ENCODE measurements at places on chromosomes 1 and 21.
A peak's percentile ranks its signal among the peaks of the same experiment; 100 is the strongest.

DNA sequence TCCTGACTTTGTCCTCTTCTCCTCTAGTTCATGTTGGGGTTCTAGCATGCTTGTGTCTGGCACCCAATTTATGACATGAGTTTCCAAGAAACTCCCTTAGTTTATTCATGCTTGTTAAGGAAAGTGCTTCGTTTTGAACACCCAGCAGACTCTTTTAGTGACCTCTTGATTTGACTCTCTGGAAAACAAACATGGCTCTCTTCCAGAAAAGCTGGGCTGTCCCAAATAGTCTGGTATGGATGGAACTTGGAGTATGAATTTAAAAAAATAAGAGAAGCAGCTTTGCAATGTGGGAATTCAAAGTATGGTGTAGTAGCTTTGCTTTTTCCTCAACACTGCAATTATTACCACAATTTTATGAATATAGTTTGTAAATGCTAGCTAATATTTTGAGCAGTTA lies 143.4 kb upstream of the C8B start:
- DNase-seq = no peak

DNA sequence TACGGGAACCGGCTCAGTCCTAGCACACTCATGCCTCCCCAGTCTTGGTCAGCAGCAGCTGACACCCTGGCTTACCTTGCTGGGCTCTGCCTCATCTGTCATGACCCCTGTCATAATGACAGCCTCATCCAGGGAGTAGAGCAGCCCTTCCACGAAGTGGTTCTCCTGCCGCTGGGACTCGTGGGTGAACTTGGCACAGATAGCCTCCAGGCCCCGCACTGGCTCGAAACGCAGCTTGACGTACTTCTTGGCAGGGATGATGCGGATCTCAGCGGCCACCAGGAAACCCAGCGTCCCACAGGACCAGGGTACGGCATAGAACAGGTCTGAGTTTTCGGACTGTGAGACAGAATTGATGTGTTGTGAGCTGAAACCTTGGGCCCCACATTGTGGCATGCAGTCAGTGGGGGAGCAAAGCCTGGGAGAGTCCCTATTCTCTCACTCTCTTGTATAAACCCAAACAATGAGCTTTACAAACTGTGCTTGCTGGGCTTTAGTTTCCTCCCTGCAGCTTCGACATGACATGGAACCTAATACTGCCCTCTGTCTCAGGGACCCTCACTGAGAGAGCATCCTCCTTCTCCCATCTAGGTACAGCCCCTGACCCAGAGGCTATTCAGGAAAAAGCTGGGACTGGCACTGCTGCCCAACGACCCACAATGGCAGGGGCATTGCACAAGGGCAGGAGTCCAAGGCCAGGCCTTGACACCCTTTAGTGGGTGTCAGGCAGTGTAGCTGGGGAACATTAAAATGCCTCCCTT lies 15.5 kb downstream of the DHCR24 start:
- DNase-seq = no peak

DNA sequence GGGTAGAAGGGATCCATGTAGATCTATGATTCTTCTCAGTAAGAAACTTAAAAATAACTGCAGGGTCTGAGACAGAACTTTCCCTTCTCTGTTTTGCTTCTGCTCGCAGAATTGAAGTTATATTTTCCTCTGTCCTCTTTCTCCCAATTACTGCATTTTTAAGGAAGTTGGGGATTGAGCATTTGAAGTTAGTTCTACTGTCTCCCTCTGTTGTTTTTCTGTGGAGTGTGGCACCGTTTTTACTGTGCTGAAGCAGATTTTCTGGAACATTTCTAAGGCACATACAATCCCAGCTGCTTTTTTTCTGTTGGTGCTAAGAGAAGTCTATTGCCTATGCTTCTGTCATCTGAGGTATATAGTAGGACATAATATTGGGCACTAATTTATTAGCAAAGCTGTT lies 43.3 kb downstream of the RASAL2 start:
- DNase-seq = no peak

DNA sequence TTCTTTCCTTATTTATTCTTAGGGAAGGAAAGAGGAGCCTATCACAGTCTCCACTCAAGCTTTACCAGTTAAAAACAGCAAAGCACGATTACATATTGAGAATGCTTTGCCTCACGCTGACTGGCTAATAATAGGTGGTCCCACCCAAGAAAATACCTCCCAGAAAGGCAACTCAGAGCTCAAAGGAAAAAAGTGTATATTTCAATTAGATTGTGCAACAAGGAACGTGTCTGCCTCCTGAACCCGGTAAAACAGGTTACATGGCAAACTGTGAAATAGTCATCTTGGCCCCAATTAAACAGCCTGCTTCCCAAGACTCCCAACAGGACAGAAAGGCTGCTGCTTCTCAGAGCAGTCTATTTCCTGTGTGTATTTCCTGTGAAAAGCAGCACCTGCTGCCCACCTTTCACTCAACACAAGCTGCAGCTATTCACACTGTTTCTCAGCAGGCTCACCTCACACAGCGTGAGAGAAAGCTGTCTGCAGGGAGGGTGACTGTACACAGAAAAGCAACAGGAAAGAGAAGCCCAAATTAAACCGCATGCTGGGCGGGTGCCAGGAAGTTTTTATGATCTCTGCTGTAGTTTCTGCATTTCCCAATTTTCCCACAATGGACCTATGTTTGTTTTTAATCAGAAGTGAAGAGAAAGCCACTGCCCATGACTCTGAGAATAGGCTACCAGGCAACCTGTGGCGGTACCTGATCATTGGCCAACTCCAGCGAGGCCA lies 44.0 kb downstream of the URB1 start:
- DNase-seq = no peak

DNA sequence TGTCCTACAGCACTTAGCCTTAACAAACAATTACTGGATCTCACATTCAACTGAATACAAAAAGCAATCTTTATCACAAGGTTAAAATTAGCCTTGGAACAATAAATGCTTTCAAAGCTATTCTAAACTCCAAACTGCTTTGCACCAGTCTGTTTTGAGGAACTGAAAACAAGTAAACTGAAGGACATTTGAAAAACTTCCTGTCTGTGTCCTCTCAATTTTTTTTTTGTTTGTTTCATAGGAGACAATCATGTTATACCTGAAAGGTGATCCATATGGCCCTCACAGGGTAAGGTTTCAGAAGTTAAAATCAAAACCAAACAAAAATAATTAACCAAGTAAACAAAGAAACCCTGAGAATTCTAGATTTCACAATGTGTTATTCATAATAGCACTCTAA lies 459.1 kb downstream of the DPYD start:
- DNase-seq = no peak

GRCh38 chr21:14869984-14870852 lies 194.6 kb downstream of the NRIP1 start:
- no peak for DNase-seq

GRCh38 chr1:50742523-50742922 lies 217.5 kb downstream of the FAF1 start:
- no peak for DNase-seq

GRCh38 chr1:243292117-243292516 lies 36.3 kb downstream of the SDCCAG8 start:
- DNase-seq = no peak

DNA sequence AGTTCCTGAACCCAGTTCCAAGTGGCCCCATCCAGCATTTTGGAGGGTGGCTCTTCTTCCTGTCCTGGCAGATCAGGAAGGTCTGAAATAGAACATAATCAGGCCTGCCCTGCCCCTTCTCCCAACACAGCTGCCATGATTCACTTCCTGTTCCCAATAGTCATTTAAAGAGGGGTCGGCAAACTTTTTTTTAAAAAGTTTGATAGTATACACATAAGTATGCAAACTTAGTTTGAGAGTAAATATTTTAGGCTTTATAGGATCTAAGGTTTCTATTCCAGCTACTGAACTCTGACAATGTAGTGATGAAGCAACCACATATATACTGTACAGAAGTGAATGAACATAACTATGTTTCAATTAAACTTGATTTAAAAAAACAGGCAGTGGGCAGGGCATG lies 66.4 kb downstream of the LUZP1 start:
- no peak for DNase-seq

- DNase-seq = peak; percentile 34
Measured at GRCh38 chr1:172373864-172374263, 46.6 kb upstream of the C1orf105 start.

DNA sequence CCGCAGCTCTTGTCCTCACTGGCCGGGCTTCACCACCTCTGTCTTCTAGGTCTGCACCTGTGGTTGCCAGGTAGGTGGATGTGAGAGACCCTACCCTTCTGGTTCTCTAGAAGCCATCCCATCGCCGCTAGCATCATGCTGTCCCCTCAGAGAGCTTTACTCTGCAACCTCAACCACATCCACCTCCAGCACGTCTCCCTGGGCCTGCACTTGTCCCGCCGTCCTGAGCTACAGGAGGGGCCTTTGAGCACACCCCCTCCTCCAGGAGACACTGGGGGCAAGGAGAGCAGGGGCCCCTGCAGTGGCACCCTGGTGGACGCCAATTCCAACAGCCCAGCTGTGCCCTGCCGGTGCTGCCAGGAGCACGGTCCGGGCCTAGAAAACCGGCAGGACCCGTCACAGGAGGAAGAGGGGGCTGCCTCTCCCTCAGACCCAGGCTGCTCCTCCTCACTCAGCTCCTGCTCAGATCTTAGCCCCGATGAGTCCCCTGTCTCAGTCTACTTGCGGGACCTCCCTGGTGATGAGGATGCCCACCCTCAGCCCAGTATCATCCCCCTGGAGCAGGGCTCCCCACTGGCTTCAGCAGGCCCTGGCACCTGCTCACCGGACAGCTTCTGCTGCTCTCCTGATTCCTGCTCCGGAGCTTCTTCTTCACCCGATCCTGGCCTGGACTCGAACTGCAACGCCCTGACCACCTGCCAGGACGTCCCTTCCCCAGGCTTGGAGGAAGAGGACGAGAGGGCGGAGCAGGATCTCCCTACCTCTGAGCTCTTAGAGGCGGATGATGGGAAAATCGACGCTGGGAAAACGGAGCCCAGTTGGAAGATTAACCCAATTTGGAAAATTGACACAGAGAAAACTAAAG lies 1.2 kb downstream of the RUSC1 start:
- DNase-seq = no peak

- DNase-seq = no peak
Measured at GRCh38 chr21:28801906-28802305, 190.8 kb downstream of the LTN1 start.

GRCh38 chr21:42836767-42837301 lies 42.5 kb downstream of the WDR4 start:
- DNase-seq = no peak

Data from activated CD4-positive, alpha-beta T cell treated with anti-CD3 and anti-CD28 coated beads, Interleukin-2, Interleukin-6, amounts not matched to agents 100 ng/mL and 50 ng/mL, durations not matched to agents 16 hours and 8 hours (primary cell).